ENCODE measurements at places on chromosomes 16 and 17.

DNA sequence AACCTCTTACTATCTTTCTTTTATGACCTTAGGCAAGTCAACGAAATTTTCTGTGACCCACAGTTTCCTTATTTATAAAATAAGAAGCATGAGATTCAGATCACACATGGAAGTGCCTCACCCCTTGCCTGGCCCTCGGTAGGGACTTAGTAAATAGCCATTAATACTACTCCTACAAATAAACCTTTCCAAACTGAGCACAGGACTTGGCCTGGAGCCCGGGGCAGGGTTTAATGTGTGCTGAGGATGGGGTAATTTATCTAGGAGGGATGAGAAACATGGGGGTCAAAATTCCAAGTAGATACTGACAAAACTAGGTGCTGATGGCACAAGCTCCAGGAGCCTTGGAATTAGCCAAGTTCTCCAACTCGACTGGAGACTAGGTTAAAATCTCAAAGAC lies 35.0 kb downstream of the PITPNC1 start:
- no peak for DNase-seq

DNA sequence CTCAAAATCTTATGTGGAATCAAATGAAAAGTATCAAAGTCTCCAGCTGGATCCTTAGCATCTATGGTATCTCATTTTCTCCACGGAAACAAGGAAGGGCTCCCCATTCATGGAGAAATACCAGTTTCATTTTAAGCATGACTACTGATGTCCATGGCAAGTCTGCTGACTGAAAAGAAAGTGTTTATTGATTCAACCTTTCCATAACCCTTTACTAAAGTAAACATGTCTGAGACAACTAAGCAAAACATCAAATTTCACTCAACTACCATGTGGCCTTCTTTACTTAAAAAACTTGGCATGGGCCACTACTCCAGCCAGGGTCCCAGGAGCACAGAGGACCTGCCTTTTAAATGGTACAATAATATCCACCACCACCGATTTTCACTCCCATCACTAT lies 928.0 kb upstream of the SOX9 start:
- DNase-seq, result no peak

DNA sequence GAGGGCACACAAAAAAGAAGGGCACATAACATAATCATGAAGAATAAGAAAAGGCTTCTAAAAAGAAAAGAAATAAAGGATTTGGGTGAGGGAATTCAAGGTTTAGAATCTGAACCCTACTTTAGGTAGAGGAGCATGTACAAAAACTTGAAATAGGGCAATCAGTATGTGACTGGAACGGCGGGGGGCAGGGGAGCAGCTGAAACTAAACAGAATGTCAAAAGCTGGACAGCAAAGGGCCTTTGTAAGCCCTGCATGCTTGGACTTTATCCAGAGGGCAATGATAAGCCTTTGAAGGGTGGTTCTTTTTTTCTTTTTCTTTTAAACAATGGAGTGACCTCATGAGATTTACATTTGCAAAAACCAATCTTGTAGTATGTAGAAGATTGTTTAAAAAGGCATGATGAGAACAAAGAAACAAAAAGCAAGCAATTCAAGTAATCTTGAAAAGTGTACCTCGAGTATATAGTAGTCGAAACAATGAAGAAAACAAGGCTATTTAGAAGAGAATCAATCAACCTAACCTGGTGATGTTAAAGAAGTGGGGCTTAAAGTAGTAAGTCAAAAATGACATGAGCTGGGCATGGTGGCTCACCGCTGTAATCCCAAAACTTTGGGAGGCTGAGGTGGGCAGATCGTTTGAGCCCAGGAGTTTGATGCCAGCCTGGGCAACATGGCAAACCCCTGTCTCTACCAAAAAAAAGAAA lies 46.7 kb upstream of the ANKFY1 start:
- no peak for DNase-seq

DNA sequence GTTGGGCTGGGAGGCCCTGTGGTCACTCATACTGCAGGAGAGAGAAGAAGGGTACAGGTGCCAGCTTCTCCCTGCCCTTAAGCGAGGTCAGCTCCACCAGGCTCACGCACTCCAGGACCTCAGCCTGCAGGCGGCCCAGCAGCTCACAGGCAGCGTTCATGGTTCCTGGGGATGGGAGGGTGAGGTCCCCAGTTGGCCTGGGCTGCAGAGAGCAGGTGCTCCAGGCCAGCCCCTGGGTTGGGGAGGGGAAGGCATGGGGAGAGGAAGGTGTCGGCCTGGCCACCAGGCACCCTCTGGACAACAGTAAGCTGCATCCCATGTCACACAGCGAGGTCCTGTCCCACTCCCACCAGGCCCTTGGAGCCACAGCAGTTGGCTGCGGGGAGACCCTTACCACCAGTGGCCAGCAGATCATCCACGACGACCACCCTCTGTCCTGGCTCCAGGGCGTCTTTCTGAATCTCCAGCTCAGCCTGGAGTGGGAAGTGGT lies 2.0 kb downstream of the APRT start:
- no peak for DNase-seq

GRCh38 chr17:29593591-29594518 lies 923 bp downstream of the ANKRD13B start:
- DNase-seq, result no peak

DNA sequence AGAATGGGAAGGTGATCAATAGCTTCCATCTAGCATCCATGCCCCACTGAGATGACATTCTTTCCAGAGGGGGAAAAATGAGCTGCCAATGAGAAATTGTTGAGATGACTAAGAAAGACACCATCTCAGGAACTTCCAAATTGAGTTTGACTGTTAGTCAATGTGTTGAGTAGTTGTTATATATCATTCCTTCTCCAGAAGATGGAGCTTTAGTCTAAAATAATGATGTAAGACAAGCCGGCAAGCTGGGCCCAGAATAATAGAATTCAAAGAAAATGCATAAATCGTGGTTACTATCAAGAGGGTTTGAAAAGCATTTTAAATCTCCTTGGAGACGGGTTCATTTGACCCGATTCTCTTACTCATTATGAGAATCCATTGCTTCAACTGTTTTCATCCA lies 71.0 kb upstream of the ATF7IP2 start:
- DNase-seq, result no peak
